ENCODE measurements at places on chromosomes 1 and 21.

DNA sequence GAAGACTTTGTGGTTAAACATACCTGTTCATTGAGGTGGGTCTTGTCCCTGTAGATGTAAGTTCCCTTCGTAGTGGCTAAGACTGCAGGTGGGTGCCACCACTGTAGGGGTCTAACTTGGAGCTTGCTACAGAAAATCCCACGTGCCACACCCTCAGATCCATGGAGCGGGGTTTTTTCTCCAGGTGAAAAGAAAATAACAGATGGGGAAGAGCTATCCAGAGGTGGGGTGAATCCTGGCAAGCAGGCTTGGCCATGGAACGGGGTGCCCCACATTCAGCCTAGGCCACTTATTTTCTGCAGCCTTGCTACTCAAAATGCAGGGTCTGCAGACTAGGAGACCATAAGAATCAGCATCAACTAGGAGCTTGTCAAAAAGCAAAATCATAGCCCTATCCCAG lies 24.0 kb downstream of the EXOC8 start:
- DNase-seq, result no peak

GRCh38 chr1:178174539-178174938 lies 80.6 kb downstream of the RASAL2 start:
- DNase-seq, result no peak

- DNase-seq, result peak; percentile 85
Measured at GRCh38 chr1:44819608-44820327, 11.4 kb downstream of the BTBD19 start.

GRCh38 chr1:94301186-94301585 lies 63.8 kb upstream of the ARHGAP29 start:
- DNase-seq, result no peak

DNA sequence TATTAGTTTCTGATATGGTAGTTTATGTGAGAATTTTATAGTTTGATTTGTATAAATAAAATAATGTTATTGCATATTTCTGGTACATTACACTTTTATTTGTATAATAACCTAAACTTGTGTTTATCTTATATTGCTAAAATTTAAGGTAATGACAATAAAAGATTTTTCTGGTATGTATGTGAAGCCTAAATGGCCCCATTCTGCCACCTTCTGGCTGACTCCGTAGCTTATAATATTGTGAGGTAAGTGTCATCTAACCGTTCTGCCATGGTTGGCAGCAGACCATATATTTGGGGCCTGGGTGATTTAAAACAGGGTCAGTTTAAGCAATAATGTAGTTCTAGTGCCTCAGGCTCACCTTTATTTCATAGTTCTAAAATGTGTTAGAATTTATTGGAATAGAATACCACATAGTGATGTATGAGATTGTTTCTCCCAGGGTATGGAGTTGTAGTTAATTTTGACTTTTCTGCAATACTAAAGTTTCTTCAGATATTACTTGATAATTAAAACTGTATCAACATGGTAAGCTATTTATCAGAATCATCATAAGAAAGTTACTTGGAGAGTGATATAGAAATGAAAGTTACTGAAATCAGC lies 21.2 kb upstream of the PRKACB start:
- DNase-seq, result no peak

GRCh38 chr21:40471103-40471502 lies 375.9 kb downstream of the DSCAM start:
- no peak for DNase-seq

DNA sequence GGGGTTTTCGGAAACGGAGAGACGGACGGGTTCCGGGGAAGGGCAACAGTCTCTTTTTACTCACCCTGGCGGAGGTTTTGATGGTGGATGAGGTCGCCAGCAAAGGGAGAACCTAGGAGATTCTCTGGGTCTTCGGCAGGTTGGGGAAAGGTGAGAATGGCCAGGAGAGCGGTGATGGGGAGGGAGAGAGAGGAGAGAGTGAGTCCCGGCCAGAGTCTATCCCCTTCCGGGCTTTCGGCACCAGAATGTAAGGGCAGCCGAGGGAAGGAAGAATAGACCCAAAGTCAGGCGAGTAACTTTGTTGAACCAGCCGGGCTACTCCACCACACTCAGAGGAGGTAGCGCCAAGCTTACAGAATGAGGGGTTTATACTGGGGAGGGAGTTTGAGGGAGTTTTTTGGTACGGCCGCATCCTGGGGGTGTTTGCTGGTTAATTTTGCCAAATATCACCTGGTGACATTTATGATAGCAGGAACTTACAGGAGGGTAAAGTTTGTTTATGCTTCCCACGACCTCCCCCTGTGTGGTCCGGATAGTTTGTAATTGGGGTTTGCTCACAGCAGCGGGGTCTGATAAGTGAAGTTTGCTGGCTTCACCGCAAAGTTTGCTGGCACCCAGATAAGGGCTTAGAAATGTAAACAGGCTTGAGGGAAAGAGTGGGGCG lies 141.1 kb upstream of the ETV3 start:
- DNase-seq, result no peak

GRCh38 chr1:99481391-99481996 lies 164.4 kb upstream of the PALMD start:
- no peak for DNase-seq

DNA sequence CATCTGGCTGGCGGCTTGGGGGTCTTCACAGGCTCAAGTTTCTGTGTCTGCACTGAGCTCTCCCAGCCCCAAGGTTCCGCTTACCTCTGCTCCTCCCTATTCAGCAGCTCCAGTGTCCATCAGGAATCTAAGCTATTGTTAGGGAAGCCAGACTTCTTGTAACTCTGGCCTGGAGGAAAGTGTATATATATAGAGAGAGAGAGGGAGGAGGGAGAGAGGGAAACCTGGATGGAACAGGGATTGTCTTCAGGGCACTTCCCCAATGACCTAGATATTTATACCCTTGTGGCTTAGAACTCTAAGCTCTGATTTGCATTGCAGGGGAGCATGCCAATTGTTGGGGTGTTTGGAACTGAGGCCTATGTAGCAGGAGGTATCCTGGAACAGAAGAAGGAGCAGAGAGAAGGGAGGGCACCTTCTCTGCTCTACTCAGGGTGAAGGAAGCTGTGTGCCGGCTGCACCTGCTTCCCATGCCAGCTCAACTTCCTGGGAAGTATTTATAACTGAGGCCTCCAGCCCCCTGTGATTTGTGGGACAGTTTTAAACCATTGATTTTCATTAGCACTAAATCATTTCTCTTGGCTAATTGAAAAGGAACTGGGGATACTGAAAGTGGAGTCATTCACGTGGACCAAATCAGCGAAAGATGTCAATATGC lies 70.9 kb downstream of the NAV1 start:
- DNase-seq, result no peak

DNA sequence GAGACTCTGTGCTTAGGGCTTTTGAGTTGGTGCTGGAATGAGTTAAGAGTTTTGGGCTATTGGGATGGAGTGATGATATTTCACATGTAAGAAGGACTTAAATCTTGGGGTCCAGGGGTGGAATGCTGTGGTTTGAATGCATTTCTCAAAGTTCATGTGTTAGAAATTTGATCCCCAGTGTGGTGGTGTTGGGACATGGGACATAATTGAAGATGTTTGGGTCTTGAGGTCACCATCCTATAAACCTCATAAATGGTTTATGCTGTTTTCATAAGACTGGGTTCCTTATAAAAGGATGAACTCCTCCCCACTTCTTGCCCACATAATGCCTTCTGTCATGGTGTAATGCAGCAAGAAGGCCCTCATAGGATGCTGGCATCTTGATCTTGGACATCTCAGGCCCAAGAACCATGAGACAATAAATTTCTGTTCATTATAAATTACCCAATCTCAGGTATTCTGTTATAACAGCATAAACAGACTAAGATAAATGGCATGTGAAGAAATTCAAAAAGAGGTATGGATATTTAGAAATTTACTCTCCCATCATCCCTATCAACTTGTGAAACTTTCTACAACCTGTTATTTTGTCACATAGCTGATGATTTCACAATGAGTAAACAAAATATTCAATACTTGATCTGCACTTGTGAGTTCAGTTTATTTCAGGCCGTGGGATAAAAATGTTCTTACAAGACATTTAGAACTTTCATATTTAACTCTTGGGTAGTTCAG lies 48.0 kb upstream of the NEK7 start:
- DNase-seq, result no peak

GRCh38 chr1:11725616-11726015 lies 10.3 kb upstream of the AGTRAP start:
- DNase-seq, result no peak

DNA sequence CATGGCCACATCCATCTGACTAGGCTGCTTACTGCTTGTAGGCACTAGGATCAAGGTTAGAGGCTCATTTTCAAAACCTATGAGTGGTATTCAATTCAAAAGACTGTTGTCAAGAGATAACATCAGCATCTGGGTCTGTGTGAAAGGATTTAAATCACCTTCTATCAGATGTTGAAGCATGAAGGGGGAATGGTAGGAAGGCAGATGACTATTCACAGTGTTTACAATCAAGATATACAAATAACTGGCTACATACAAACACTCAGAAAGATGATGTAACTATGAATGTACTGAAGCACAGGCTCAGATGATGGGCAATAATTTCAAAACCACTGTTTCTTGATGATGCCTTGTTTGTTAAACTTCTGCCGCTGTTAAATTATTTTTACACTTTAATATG lies 249.2 kb downstream of the SLC45A1 start:
- DNase-seq, result no peak

- DNase-seq, result no peak
Measured at GRCh38 chr1:194809665-194810064, 1623.3 kb upstream of the B3GALT2 start.

GRCh38 chr1:147611586-147611985 lies 58.7 kb downstream of the ACP6 start:
- DNase-seq, result no peak

GRCh38 chr21:39756285-39756684 lies 11.3 kb downstream of the IGSF5 start:
- no peak for DNase-seq

DNA sequence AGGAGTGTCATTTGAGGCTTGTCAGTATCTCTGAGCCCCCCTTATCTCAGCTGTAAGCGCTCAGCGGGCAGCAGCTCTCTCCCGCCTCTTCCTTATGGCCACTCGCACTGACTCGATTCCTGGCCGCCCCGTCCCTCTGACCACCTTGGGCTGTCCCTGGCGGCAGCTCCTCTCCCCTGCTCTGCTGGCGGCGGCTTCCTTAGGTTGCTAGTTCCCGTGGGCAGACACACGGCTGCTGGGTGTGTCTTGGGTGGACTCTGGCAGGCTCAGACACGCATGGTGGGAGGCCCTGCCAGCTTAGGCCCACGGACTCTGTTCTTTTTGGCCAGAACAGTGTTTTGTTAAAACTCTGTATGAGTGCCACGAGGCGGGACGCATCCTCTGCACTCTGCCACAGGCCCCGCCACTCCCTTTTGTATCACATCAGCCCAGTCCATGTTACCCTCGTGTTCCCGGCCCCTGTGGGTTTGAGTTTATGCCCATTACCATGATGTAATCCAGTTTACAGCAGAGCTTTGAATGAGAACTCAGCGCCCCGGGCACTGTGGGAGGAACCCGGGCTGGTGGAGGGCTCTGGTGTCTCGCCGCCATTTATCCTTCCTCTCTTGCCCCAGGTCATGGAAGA lies 45.9 kb downstream of the COQ8A start:
- no peak for DNase-seq

DNA sequence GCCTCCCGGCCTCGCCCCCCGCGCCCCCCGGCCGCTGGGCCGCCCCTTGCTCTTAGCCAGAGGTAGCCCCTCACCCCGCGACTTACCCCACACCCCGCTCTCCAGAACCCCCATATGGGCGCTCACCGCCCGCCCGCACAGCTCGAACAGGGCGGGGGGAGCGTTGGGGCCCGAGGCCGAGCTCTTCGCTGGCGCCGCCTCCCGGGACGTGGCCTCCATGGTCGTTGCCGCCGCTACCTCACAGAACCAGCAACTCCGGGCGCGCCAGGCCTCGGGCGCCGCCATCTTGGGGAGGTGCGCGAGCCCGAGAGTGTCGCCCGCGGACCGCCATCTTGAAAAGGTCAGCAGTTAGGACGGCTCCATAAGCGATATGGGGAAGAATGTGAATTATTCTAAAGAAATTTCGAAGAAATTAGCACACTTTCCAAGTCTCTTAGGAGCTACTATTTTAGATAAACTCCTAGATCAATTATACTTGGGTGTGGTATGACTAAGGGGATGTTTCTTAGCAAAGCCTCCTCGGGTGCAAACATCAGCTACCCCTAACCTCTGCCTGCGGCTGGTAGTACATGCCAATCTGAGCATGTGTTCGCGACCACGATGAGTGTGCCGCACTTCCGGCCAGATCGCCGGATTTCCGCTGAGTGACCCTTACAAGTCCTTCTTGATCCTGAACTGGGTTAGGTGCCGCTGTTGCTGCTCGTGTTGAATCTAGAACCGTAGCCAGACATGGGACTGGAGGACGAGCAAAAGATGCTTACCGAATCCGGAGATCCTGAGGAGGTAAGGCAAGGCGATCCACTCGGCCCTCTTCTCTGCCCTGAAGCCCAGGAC lies at the start of the genes LRRC41 and UQCRH:
TSS of gene LRRC41 (minus strand) at position 579 of the 834 bp plus-strand sequence. CDS start at position 285, 294 bp downstream.
TSS of gene UQCRH (plus strand) at position 661 of the 834 bp plus-strand sequence. CDS start at position 730, 69 bp downstream.
- DNase-seq, result peak; percentile 95

- no peak for DNase-seq
Measured at GRCh38 chr1:233990486-233990885, 86.0 kb downstream of the SLC35F3 start.

DNA sequence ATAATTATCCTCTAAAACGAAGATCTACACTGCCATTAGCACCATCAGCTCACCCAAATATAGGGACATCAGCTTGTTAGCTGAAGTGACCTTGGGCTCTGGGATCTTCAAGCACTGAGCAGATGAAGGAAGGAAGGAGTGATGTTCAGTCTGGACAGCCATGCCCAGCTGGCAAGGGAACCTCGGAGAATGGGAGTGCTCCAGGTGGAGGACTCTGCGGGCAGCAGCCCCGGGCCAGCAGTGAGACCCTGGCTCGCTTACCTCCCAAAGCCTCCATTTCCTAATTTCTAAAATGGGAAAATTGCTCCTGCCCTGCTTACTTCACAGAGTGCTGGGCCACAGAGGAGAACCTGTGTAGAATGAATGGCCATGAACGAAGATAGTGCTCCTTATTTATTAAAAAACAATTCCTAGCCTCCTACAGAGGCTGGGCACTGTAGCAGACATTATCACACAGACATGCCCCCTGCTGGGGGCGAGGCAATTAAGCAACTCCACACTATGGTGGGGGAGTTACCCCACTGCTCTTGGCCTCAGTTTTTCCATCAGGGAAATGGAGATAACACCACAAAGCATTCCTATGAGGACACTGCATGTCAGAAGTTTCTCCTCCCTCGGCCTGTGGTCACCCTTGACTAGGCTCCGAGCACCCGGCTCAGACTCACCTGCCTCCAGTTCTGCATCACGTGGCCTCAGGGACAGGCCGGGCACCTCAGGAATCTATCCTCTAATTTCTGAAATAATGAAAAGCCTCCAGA lies 117.6 kb downstream of the KCNN3 start:
- no peak for DNase-seq

DNA sequence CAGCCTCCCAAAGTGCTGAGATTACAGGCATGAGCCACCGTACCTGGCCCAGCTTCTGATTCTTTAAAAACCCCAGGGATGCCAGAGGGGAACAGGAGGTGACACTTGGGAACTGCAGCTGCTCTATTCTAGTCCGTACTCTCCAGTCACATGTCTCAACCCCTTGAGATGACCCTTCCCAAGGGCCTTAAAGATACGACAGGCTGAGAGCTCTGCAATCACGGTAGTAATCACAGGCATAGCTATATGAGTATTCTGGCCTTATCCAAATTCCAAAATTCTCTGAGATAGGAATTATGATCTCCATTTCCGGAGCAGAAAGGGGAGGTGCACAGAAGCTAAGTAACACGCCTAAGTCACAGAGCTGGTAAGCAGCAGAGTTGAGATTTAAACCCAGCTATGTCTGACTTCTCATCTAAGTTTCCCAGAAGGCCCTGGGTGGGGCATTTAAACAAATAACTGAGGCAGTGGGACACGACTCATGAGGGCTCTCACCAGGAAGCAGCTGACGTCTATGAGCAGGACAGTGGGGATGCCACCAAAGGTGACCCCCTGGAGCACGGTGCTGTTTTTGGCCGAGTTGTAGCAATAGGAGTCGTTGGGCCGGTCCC lies 5.2 kb downstream of the TMEM63A start:
- no peak for DNase-seq

Data from retinal pigment epithelial cell (primary cell).